ENCODE measurements at places on chromosomes 2 and 18.
A peak's percentile ranks its signal among the peaks of the same experiment; 100 is the strongest.

DNA sequence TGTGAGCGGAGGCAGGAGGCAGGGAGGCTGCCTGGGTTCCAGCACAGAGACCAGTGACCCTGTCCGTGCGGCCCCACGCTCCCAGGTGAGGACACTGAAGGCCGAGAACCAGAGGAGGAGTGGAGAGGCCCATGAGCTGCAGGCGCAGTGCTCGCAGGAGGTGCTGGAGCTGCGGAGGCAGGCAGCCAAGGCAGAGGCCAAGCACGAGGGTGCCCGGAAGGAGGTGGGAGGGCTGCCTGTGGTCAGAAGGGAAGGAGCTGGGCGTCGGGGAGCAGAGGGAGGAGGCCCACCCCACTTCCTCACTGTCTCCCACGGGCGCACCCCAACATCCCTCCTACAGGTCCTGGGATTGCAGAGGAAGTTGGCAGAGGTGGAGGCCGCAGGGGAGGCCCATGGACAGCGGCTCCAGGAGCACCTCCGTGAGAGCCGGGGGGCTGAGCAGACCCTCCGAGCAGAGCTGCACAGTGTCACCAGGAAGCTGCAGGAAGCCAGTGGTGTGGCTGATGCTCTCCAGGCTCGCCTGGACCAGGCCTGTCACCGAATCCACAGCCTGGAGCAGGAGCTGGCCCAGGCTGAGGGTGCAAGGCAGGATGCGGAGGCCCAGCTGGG, 33.0 kb upstream of the SNED1 start:
- no peak for DNase-seq

DNA sequence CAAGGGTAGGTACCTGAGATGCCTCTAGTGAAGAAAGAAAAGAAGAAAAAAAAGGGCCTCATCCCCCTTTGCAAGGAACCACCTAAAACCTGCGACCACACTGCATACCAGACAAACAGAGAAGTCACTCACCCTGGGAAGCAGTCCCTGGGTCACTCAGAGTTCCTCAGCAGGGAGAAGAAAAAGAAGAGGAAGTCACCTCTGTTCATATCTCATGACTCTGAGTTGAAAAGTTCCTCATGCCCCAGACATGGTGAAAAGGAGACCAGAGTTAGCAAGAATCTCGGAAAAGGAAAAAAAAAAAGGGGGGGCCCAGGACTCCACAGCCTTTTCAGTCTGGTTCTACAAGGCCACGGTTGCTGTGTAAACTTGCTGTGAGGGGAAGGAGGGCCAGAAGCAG, 478.4 kb upstream of the NRXN1 start:
- DNase-seq = no peak

DNA sequence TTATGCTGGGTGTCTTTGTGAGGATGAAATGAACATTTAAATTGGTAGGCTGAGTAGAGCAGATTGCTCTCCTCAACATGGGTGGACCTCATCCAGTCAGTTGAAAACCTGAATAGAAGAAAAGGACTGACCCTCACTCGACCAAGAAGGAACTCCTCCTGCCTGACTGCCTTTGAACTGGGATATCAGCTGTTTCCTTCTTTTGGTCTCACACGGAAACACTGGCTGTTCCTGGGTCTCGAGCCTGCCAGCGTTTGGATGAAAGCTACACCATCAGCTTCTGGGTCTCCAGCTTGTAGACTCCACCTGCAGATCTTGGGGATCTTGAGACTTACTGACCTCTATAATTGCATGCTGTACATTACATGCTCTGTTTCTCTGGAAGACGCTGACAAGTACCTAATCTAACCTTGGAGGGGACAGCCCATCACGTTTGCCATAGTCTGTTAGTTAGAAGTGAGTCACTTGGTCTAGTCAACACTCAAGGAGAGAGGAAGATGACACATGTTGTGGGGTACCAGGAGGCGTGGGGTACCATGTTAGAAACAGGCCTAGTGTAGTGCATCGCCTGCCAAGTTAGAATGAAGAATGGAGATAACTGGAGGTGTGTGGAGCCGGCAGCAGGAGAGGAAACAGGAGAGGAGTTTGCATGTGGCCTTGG, 267.0 kb downstream of the MREG start:
- DNase-seq = no peak

DNA sequence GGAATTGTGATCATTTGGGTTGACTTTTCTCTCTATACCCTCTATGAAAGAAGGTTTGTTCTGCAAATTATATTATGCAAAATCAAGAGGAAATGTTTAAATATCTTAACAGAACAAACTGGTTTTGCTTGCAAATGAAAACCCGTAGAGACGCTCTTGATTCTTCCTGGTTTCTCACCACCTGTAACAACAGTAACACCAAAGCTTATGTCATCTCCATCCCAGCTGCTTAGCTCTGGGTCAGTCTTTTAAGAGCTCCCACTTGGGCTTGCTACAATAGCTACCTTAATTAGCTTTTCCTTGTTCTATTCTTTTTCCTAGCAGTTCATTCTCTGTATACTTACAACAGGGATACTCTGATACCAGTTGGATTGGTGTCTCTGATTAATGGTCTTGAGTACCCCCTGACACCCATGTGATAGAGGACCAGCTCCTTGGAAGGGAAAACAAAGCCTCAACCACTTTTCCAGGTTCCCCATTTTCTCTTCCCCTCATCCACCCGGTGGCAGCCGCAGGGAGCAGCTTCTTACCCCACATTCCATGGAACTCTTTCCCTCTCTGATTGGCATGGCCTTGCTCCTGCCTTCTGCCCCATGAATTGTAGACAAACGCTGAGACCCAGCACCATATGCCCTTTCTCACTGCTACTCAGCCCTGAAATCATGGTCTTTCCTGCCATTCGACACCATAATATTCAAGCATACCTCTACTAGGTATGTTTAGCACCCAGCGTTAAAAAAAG, 27.7 kb downstream of the TMEM182 start:
- no peak for DNase-seq

DNA sequence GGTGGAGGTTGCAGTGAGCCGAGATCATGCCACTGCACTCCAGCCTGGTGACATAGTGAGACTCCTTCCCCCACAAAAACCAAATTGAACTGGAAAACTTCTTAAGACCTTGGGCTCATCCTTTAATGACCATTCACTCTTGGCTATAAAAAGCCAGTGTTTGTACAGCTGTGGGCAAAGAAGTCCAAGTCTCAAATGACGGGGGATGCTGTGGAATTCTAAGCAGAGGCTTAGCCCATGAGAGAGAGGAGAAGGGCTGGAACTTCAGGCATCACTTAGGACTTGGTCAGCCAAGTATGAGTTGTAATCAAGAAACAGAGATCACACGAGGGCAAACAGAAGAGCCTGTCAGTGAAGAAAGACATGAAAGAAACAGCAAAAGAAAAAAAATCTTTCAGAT, 79.3 kb upstream of the POU3F3 start:
- no peak for DNase-seq

- no peak for DNase-seq
These were observed 13.1 kb downstream of the TET3 start for GRCh38 chr2:73997813-73998212.

DNA sequence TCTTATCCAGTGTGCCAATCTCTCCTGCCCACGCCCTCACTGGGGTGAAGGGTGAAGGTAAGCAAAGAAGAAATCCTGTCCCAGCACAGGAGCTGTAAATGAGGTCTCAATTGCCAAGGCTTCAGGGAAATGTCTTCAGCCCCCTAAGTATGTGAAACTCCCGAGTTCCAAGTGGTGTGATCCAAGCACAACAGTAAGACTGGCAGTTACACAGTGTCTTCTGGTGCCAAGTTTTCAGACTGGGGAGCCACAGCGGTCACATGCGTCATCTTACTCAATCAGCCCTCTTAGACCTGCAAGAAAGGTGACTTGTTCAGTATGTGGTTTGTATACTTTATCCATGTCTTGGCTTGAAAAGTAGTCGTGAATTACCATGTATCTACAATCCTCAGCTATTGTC, 55.0 kb upstream of the SPRED2 start:
- DNase-seq = no peak

DNA sequence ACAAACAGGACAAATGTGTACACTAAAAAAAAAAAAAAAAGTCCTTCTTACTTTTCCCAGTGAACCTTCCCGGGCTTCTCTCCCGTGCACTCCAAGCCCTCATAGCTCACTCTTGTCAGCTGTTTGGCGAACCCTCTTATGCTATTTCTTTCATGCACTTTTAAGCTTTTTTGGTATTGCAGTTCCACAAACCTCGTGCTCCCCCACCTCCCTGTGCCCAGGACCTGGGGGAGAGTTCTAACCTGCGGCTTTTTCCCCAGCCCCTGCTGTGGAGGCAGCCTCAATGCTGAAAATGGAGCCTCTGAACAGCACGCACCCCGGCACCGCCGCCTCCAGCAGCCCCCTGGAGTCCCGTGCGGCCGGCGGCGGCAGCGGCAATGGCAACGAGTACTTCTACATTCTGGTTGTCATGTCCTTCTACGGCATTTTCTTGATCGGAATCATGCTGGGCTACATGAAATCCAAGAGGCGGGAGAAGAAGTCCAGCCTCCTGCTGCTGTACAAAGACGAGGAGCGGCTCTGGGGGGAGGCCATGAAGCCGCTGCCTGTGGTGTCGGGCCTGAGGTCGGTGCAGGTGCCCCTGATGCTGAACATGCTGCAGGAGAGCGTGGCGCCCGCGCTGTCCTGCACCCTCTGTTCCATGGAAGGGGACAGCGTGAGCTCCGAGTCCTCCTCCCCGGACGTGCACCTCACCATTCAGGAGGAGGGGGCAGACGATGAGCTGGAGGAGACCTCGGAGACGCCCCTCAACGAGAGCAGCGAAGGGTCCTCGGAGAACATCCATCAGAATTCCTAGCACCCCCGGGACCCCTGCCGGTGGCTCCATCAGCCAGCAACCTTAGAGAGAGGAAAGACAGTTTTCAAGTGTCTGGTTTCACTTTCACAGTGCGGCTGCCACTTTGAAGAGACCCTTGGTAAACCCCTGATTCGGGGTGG, 826 bp downstream of the KCNE4 start:
- no peak for DNase-seq

- no peak for DNase-seq
These were observed 21.6 kb downstream of the TWIST2 start for GRCh38 chr2:238869293-238870124.

GRCh38 chr2:128612628-128613027, 294.0 kb upstream of the HS6ST1 start:
- DNase-seq = no peak

GRCh38 chr2:96527286-96528005, 9.1 kb upstream of the ARID5A start:
- no peak for DNase-seq

- peak; percentile 44 for DNase-seq
These were observed 204.2 kb downstream of the LOXHD1 start for GRCh38 chr18:46452820-46453219.

DNA sequence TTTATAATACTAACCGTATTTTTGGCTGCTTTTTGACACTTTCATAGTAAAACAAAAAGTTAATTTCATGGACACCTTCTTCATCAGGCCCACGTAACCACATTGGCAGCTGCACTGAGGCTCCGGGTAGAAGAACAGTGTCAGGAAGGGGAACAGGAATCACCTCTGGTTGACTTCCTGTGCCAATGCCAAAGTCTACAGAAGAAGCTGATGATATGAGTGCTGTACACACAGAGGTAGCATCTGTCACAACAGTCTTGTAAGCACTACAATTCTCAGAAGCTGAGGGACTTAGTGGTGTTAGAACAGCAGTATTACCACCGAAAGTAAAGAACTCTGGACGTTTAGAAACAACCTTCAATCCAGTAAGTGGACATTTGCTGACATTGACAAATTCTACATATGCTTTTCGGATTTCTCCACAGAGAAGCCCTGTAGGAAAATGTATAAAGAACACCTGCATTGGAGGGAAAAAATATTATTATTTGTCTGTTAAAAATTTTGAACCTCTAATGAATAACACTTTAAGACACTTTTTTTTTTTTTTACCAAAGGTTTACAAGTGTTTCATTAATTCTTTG, 85.3 kb downstream of the TRAPPC8 start:
- no peak for DNase-seq

DNA sequence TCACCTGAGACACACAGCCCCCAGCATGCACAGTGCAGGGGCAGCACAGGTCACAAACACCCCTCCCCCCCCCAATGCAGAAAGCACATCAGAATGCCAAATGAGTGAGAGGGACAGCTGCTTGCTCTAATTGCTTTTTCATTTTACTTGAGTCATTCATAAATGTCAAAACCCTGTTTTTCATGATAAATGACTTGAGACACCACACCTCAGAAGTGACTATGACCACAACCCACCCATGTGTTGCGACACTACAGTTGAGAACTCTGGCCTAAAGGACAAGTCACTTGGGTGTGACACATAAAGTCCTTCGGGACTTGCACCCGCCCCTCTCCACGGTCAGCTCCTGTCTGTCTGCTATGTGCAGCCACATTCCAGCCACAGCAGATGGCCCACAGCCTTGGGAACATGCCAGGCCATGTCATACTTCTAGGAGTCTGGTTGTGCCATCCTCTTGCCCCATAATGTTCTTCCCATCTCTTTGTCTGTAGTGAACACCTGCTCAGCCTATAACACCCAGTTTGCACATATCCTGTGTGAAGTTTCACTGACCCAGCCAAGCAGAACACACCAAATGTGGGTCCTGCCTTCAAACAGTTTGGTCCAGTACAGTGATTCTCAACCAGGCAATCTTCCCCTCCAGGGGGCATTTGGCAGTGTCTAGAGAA, 30.2 kb upstream of the RIOK3 start:
- peak; percentile 71 for DNase-seq

GRCh38 chr2:224655006-224655537, 61.1 kb downstream of the CCDC195 start:
- DNase-seq = no peak

DNA sequence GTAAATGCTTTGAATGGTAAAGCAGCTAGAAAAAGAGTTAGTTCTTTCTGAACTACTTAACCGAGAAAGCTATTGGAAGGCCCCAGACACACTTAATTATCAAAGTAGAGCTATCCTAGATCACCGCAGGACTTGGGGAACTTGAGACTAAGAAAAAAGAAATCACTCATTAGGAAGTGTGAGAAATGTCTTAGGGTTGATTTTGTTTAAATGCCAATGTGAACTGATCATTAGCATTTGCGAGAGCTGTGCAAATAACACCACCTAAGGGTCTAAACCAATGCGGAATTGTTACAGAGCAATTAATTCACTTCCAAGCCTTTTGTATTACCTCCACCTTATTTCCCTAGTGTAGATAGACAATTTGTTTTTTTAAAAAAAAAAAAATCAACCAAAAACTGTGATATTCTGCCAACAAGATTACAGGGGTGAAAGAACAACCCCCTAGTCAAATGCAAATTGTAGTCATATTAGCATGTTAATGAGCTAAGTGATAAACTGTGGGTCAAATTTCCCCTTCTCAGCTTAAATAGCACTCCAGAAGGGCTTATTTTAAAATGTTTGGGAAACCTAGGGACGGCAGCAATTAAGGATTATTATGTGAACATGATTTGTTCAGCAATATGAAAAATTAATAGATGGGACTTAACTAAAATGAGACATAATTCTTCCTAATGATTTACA, 246.2 kb upstream of the STON1 start:
- DNase-seq = no peak

GRCh38 chr2:26298638-26299393, 47.1 kb upstream of the SELENOI start:
- DNase-seq = no peak

- DNase-seq = no peak
These were observed 4.5 kb upstream of the DTNB start for GRCh38 chr2:25677877-25678276.

All from NCI-H1105 treated with DMSO at 0.1 percent for 48 hours (cell line).